Aorta (tissue), 5 donors: ENCODE measurements at places on chromosomes 12 and 14. TPM values are rescaled to one million over a fixed set of nuclear protein-coding genes. Genes with fewer than 3 reads are reported as not detected.

KRT75 gene
- not detected for total RNA-seq

NGB gene
- total RNA-seq: not detected

GRIP1 gene
- 3.4 TPM for total RNA-seq

ERP29 gene
- 62.2 TPM for total RNA-seq

ATP5MC2 gene
- total RNA-seq: 183 TPM

CATSPERB gene
- 12.9 TPM for total RNA-seq

MANSC1 gene
- total RNA-seq: 37.3 TPM

ANKS1B gene
- 30.0 TPM for total RNA-seq

TAS2R7 gene
- not detected for total RNA-seq

LBHD2 gene
- total RNA-seq: not detected

NKX2-1 gene
- total RNA-seq: not detected

GPR68 gene
- 0.84 TPM for total RNA-seq

LHX5 gene
- total RNA-seq: not detected

SCNN1A gene
- total RNA-seq: 1.5 TPM

RHOJ gene
- total RNA-seq: 31.3 TPM

FOXG1 gene
- total RNA-seq: not detected

NFE2 gene
- 3.3 TPM for total RNA-seq

IFNG-AS1 gene
- 0.54 TPM for total RNA-seq

PLA2G1B gene
- total RNA-seq: 1.2 TPM

C1S gene
- total RNA-seq: 1,087 TPM

TPH2 gene
- total RNA-seq: not detected

P2RX7 gene
- 3.9 TPM for total RNA-seq

HAL gene
- total RNA-seq: 0.39 TPM

TAPBPL gene
- total RNA-seq: 29.3 TPM

SP1 gene
- total RNA-seq: 63.3 TPM

GLI1 gene
- total RNA-seq: 15.5 TPM

KRT7 gene
- 8.7 TPM for total RNA-seq

TMEM30B gene
- total RNA-seq: 54.8 TPM

FLVCR2 gene
- 15.4 TPM for total RNA-seq

LMO3 gene
- 28.2 TPM for total RNA-seq

RTL1 gene
- not detected for total RNA-seq
